ENCODE measurements at places on chromosomes 16 and 17. TPM values are rescaled to one million over a fixed set of nuclear protein-coding genes. Genes with fewer than 3 reads are reported as not detected.

The TRIM16 gene
- 13.8 TPM for polyA plus RNA-seq

The PAM16 gene
- 136 TPM for polyA plus RNA-seq

The SGCA gene
- polyA plus RNA-seq = 314 TPM

The C1QL1 gene
- 2.2 TPM for polyA plus RNA-seq

The KRTAP2-1 gene
- polyA plus RNA-seq = not detected

The FGF11 gene
- polyA plus RNA-seq = 7.2 TPM

The CFAP97D1 gene
- not detected for polyA plus RNA-seq

All from heart right ventricle (tissue), 16 donors.